Stimulated activated CD8-positive, alpha-beta memory T cell treated with anti-CD3 and anti-CD28 coated beads, Interleukin-4, amount 100 ng/mL, for 24 hours (primary cell): ENCODE measurements at places on chromosomes 7 and 10.

DNA sequence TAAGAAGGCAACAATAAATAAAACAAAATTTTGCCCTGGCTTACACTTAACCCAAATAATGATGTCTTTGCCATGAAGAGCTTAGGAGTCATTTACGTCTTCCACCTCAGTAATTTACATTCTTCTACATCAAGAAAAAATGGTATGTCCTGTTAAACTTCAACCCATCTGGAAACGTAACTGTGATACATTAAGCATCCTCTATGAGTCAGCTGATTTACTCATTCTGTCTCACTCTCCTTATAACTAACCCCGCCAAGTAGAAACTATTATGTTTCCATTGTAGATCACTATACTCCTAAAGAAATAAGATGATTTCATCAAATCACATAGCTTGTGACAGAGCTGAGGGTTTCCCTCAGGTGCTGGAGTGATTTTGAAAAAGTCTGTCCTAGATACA, 330.7 kb downstream of the CDC14C start:
- no peak for DNase-seq

- DNase-seq = no peak
Observed at GRCh38 chr10:51718804-51719291, 19.5 kb upstream of the CSTF2T start.

DNA sequence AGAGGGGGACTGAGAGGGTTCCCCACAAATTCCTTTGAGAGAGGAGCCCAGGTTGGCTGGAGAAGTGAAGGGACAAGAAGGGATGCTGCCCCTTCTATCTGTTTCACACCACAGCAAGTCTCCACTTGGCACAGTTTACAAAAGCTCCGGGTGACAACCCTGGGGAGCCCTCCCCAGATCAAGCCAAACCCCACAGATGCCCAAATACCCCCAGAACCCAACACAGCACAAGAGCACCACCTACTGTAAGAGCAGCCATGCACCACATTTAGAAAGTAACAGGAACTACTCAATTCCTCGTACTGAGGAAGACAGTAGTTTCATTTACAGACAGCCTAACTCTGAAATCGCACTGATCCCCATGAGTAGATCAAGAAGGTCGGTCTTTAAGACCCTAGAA, 67.8 kb upstream of the ATP6V0A4 start:
- DNase-seq = no peak

DNA sequence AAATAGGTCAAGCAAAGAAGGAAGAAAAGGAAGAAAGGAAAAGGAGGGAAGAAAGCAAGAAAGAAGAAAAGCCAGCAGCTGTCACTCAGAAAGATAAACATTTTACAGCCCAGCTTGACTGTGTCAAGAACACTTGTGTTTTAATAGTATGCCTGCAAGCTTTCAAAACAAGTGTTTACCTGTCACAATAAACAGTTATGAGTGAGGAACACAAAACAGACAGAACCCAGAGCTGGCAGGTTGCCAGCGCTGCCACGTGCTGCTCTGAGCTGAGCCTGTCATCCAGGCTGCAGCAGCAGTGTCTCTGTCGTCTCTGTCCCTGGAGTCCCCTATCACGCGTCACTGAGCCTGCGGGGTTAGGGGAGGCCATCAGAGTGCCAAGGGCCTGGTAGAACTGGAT, 827.6 kb upstream of the AUTS2 start:
- no peak for DNase-seq

- no peak for DNase-seq
Observed at GRCh38 chr10:129915526-129916378, 48.3 kb downstream of the EBF3 start.

GRCh38 chr7:30612658-30613265, 18.1 kb downstream of the GARS1 start:
- no peak for DNase-seq

GRCh38 chr7:136292365-136292764, 315.2 kb upstream of the MTPN start:
- no peak for DNase-seq

DNA sequence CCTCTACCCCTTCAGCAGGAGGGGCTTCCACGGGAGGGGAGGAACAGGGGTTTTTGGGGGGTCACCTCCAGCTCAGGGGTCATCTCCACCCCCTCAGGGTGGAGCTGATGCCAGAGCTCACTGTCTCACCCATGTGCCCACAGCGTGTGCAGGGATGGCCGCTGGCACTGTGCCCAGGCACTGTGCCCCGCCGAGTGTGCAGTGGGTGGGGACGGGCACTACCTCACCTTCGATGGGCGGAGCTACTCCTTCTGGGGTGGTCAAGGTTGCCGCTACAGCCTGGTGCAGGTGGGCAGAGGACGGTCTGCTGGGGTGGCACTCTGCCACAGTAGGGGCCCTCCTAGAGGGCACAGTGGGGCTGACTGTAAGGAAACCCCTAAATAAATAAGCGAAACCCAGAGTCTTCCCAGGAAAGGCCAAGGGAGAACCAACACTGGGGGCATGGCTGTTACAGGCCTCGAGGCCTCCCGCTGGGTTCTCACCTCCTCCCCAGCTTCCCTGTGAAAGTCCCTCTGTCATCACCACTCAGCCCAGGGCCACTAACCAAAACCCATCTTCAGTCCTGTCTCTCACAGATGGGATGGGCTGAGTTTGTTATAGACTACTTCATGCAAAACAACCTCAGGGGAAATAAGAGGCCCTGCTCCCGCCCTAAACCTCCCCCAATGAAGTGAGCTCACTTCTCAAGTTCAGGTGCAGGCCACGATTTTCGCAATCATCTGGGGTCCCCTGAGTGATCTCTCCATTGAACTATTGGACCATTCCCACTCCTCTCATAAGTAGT, 7.4 kb upstream of the ZNF467 start:
- DNase-seq = no peak

DNA sequence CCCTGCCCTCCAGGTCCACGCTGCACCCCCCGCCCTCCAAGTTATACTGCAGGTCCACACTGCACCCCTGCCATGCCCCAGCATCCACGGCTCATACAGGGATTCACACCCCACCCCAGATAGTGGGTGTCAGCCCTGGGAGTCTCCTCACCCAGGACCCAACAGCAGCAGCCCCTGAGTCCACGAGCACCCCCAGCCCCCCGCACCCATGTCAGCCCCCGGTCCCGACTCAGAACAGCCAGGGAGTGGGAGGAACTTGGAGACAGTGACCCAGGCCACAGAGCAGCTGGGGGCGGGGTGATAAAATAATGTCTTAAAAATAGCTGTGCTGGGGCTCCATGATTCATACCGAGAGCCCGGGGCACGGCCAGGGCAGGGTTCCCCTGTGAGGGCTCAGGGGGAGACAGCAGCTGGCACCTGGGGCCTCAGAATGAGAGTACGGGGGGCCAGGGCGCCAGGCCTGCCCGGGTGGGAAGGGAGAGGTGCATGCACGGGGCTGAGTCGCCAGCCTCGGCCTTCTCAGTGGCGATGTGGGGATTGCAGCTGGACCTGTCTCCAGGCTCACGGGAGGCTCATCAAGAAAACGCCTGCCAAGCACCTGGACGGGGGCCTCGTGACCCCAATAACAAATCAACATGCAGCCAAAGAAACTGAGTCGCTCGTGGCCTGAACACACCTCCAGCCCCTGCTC, 29.8 kb downstream of the ADAP1 start:
- DNase-seq = peak; percentile 81

DNA sequence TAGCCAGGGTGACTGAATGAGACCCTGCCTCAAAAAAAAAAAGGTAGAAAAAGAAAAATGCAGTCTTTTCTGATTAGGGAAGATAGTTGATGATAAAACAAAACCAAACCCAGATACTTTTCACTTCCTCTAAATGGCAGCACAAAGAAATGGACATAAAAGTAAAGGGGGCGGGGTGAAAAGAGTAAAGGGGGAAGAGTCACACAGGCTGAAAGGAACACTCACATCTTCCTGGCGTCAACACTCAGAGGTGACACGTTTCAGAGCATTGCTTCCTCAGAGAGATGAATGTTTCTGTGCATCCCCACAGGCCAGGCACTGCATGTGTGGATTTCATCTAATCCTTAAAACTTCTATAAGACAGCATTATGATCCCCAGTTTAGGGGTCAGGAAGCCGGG, 81.2 kb downstream of the HIPK2 start:
- no peak for DNase-seq

GRCh38 chr10:7054915-7055314, 355.9 kb downstream of the SFMBT2 start:
- no peak for DNase-seq

DNA sequence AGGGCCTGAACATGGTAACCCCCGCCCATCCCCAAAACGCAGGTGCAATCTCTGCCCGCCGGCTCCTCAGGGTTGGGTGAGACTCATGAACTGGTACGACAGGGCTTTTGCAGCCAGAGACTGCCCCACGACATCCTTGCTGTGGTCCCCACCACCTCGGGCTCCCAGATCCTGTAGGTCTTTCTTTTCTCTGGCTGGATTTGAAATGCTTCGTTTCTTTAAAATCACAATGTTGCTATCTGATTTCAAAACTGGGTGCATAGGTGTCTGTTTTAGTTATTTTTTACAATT, 21.9 kb downstream of the WDR86 start:
- DNase-seq = no peak

GRCh38 chr7:132249256-132249971, 326.9 kb downstream of the PLXNA4 start:
- no peak for DNase-seq

DNA sequence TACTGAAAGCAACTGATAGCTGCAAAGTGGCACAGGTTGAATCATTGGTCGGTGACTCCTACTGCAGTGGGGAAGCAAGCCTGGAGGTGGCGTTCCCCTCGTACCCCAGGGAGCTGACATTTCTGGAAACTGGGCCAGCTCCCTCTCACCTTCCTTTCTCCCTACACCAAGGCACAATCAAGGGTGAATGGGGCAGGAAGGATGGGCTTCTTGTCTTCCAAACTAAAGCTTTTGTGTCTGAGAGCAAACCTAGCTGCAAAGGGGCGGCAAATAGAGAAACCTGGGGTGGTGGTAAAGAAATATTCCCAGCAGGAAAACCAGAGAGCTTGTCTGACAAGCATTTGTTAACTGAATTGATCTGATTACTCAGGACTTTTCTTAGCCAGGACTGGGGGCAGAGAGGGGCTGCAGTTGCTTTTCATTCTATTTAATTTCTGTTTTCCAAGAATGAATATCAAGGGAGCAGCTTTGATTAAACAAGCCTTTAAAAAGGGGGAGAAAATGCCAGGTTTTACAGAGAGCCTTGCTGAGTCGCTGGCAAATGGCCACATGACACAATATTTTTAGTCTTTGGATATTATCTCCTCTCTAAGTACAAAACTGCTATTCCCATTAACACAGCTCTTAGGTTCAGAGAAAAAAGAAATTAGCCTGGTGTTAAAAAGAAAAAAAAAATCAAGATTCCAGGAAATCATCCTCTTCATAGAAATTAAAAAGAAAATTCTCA, 27.8 kb downstream of the CDHR3 start:
- no peak for DNase-seq

- DNase-seq = no peak
Observed at GRCh38 chr10:98419469-98420261, 4.7 kb upstream of the PYROXD2 start.

DNA sequence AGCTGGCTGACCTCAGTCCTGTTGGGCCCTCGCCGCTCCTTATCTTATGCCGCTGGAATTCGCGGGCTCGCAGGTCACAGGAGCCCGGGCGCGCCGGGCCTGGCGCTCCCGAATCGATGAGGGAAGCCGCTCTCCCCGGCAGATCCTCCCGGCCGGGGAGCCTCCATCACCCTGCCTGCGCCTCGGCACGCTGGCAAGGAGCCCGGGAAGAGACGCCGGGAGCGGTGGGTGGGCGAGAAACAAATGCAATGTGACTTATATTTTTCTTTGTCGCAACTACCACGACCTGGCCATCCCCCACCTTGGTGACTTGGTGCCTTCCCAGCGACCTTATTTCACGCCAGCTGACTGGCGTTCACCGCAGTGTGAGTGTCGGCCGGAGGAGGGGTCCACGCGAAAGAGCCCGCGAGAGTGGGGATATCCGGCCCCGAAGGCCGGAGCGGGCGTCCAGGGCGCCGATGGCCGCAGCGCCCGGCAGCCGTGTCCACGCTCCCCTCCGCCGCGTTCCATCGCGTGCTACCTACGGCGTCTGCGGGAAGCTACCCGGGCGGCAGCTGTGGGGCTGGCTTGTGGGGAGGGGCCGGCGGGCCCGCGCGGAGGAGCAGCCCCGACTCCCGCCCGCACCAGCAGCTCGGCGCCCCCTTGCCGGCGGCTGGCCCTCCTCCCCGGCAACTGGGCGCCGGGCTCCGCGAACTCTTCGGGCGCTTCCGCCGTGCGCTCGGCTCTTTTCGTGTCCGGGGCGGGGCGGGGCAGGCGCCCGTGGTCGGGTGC, 494 bp upstream of the BMPR1A start:
- peak; percentile 85 for DNase-seq

DNA sequence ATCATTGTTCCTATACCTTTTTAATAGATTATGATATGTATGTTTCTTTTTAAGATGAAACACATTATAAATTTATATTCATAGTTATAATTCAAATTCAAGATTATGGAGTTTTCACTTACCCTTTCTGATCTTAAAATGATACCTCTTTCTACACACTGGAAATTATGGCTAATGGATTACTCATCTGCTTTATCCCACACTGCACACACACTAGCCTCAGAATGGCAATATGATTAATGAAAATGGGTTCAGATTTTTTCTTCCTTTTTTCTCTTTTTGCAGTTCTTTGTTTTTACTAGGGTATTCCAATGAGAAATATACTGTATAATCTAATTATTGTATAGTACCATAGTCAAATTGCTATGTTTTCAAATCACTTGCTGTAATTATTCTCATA, 82.3 kb upstream of the FZD1 start:
- no peak for DNase-seq

- DNase-seq = no peak
Observed at GRCh38 chr10:109261231-109261630, 662.1 kb downstream of the XPNPEP1 start.

DNA sequence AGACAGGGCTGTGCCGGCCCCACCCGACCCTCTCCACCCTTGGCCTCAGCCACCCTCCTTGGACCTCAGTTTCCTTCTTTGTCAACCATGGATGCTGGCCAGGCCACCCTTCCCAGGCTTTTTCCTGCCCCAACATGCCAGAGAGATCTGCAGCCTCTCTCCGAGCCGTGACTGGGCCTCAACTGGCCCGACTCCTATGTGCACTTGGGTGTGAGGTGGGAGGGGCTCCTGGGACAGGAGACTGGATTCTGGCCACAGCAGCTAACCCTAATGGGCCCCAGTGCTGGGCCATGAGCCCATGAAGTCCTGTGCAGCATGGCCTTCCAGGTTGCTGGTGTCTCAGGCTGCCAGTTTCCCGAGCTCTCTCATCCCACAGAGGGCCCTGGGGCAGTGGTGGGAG, 47.7 kb upstream of the PCBD1 start:
- DNase-seq = no peak

DNA sequence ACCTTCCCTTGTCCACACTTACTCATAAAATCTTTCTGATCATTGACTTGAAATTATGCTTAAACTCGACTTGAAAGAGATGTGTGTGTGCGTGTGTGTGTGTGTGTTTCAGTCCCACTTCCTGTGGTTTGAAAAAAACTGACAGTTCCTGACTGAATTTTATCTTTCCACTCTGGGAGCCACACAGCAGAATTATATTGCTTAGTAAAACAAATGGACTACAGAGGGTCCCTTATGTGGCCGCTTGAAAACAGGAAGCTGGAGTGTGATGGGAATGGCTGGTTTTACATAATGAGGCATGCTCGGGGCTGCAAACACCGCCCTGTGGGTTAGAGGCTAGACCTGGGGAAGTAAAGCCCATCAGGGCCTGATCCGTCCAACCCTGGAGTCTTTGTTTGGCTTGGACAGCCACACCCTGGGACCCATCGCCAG, 54.8 kb downstream of the LYZL1 start:
- no peak for DNase-seq
